ENCODE measurements at places on chromosomes 5 and 9.

GRCh38 chr9:27538647-27539046 lies 9.0 kb upstream of the MOB3B start:
- no peak for DNase-seq

DNA sequence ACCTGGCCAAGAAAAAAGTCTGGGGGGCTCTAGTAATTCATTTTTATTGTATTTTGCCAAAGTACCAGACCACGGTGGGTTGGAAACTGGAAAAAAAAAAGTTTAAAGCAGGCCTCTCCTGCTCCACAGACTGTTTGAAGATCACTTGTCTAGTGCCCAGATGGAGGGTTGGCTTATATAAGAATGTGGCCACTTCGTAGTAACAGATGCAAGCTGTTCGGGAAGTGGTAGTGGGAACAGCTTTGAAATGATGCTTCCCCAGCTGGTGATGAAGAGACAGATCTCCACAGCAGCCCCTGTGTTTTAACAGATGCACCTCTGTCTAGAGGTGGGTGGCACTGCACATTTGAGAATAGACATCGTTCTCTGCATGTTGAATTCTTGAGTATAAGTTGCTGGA lies 54.3 kb upstream of the DMRT3 start:
- DNase-seq, result no peak

- no peak for DNase-seq
Measured at GRCh38 chr5:141559461-141559860, 59.3 kb downstream of the DIAPH1 start.

DNA sequence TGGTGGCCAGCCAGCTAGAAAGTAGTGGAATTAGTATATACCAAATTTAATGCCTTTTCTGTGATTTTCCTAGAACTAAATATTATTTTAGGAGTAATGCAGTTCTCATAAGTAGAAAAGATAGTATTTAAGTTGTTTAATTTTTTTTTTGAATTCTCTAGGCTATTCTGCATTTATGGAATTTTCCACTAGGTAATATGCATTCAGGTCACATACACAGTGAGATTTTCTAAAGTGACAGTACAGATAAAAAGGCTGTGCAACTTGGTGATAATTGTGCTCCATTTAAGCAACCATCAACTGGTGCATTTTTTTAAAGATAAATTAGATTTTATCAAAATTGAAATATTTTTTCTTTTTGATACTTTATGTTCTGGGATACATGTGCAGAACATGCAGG lies 111.5 kb downstream of the SCAMP1 start:
- DNase-seq, result no peak

DNA sequence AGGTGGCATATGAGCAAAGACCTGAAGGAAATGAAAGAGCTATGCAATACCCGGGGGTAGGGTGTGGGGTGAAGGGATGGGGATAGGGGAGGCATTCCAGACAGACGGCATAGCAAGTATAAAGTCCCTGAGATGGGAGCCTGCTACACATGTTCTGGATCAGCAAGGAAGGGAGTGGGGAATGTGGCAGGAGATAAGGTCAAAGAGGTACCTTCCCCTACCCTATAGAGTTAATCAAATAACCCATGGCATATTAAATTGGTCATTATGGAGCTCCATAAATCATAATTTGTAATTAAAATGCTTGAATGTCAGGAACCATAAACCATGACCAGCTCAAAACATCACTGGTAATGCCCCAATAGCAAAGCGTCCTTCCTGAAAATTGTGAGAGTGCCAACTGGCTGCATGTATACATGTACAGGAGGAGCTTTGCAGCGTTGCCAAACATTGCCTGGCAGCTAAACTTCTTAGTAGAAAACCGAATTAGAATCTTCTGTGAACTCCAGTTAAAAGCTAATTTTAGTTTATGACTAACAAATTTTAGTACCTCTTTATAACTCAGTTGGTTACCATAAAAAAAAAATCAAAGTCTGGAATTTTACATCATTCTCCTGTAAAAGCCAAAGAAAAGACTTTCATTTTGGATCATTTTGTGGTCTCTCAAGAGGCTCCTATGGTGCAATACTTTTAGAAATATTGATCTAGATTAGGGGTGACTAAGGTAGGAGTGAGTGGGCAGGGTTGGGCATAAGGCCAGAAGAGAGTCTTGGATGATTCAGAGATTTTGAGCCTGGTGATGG lies 4.7 kb downstream of the DNAI1 start:
- peak; percentile 21 for DNase-seq

GRCh38 chr5:5710471-5710870 lies 288.0 kb downstream of the ICE1 start:
- no peak for DNase-seq

DNA sequence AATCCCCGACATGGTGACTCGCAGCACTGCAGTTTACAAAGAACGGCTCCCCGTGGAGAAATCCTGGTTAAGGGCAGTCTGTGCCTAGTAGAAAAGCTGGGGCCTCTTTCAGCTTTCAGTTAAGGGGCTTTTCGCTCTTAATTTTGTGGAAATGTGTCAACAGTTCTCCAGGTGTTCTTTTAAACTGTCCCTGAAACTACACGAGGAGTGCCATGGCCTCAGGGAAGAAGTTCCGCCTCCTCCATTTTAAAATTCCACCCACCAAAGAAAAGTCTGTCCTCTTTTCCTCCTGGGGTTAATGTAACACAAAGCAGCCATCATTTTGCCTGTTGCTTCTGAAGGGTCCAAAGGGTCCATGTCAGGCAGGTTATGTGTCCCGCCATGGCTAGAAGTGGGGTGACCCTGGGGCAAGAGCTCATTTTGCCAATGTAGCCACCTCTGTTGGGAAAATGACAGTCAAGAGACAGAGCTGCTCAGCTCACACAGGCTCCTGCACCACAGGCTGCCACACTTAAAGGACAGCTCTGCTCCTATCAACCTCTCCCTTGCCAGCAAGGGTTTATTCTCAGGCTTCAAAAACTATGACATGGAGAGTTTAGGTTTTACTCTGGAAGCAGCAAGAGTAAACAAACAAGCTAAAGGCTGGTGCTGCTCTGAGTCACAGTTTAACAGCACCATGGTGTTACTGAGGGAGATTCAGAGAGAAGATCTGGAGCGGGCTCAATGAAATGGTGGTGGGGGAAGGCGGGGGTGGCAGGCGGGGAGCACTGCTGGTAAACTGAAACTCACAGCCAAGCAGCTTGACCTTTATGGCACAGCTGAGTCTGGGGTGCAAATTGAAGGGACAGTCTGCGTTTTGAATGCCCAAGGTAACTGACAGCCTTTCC lies 3.2 kb downstream of the WHRN start:
- peak; percentile 85 for DNase-seq

GRCh38 chr9:91844701-91845291 lies 105.2 kb downstream of the ROR2 start:
- DNase-seq, result no peak

DNA sequence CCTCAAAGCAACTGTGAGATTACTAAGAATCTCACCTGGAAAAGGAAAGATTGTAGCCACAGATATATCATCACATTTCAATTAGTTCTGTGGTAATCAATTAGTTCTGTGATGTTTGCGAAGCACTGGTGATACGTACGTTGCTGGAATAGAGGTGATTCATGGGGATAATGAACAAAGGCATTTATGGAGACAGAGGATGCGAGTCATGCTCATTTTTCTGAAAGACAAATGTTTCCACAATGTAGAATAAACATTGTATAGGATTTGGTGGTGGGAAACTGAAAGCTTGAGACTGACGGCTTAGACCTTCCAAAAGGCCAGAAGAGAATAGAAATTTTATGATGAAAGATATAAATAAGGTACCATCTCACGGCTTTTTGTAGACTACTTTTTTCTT lies 507.3 kb upstream of the TYRP1 start:
- no peak for DNase-seq

- DNase-seq, result no peak
Measured at GRCh38 chr9:108078811-108079210, 589.2 kb upstream of the KLF4 start.

- no peak for DNase-seq
Measured at GRCh38 chr9:33291031-33291397, 698 bp downstream of the NFX1 start.

GRCh38 chr5:55535199-55535905 lies 588 bp upstream of the PLPP1 start:
- DNase-seq, result no peak

GRCh38 chr9:68961587-68961986 lies 52.3 kb downstream of the PRKACG start:
- DNase-seq, result no peak

- DNase-seq, result no peak
Measured at GRCh38 chr5:37799865-37800421, 39.9 kb downstream of the GDNF start.

- no peak for DNase-seq
Measured at GRCh38 chr5:84425365-84425881, 40.7 kb upstream of the EDIL3 start.

DNA sequence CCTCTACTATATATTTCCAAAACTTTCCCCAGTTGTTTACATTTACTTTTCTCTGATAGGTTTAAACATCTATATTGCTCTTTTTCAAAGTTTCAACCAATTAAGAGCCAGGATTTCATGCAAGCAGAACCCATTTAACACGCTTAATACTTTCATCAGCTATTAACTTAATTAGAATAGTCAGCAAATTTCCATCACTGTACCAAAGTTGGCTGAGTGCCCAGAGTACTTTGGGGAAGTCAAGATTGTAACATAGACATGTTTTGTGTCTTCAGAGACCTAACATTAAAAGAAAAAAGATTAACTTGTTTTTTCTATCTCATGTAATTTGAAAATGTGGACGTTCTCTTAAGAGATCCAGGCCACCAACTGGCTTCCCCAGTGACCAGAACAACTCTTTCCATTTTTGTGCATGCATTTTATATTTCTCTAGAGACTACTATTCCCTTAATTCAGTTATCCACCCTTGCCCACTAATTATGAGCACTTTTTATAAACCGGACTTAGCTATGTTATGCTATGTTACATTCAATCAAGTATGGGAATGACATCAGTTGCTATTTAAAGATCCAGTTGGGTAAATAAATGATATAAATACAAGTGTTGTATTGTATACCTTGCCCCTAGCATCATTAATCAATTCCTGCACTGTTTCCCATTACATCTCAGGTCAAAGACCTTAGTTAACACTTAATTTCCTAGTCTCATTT lies 478.1 kb upstream of the NMUR2 start:
- DNase-seq, result peak; percentile 21

- DNase-seq, result no peak
Measured at GRCh38 chr5:171312129-171312974, 3.3 kb downstream of the TLX3 start.

DNA sequence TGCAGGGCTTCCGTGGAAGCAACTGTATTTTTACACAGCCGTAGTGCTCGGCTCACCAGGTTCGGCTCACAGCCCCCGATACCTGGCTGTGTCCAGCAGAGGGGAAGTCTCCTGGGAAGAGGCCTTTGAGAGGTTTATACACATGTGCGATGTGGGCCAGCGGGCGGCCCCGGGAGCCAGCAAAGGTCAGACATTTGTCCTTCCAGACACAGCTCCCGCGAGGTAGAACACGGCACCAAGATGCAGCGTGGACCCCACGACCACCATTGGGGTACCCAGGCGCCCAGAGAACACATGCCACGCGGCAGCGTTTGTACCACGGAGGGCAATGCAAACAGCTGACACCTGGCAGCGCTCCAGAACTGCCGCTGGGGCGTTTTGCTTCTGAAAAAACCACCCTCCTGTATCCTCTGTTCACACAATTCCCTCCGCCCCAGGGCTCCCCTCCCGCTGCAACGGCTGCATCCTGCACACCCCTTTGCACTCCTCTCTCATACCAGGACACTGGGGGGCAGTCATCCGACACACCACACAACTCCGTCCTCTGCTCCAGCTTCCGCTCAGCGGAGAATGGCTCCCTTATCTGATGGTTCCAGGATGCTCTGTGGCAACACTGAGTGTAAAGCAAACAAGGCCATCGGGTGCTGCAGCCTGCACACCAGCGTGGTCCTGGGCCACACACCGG lies 235.3 kb downstream of the SYK start:
- peak; percentile 40 for DNase-seq

DNA sequence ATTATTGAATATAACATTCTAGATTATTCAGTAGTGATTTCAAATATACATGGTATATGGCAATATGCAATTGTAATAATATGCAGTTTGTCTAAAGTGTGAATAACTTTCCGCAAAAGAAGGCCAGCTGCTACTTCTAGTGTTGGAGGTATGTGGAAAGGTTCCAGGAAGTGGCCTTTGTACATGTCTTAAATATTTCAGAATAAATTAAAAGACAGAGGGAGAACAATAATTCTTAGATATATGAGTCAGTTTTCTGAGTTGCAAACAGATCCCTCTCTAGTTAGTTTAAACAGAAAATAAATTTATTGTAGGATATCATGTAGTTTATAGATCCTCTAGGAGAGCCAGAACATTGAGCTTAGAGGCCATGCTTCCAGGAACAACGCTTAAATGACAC lies 210.8 kb upstream of the ELL2 start:
- no peak for DNase-seq

- no peak for DNase-seq
Measured at GRCh38 chr5:96816991-96817390, 9.2 kb upstream of the ERAP1 start.

- DNase-seq, result no peak
Measured at GRCh38 chr5:133292300-133292699, 240.5 kb downstream of the HSPA4 start.
